ENCODE measurements at places on chromosomes 5 and 9.

- DNase-seq, result no peak
Measured at GRCh38 chr5:6377582-6377904, 804 bp downstream of the MED10 start.

DNA sequence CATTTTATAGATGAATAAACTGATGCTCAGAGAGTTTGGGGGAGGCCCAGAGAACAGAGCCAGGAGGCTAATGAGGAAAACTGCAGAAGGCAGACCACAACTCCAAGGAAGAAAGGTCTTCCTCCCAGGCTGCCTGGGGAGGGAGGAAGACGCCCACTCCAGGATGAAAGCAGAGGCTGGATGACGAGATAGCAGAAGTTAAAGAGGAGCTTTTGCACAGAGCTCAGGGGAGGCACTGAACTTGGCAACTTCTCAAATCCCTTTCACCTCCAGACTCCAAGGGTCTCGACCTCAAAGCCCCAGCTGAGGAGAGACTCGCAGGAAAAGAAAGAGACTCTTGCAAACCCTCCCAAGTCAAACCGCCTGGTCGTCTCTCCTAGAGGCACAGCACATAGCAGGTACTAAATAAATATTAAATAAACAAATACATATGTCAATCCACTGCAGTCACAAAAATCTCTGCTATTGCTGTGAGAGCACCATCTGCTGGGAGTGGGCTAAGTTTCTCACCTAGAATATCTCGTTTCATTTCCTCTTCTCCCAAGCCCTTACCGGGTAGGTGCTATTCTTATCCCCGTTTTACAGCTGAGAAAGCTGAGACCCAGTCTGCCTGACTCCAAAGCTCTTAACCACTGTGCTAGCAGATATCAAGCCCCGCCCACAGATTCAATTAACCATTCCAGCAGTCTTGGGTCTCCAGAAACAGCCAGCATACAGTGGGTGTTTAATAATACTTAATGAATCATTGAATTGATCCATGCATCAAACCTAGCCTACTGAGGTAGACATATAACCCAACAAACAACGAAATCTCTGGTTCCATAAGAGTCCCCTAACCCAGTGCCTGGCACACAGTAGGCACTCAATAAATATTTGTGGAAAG lies 97.8 kb upstream of the HAND1 start:
- DNase-seq, result no peak

DNA sequence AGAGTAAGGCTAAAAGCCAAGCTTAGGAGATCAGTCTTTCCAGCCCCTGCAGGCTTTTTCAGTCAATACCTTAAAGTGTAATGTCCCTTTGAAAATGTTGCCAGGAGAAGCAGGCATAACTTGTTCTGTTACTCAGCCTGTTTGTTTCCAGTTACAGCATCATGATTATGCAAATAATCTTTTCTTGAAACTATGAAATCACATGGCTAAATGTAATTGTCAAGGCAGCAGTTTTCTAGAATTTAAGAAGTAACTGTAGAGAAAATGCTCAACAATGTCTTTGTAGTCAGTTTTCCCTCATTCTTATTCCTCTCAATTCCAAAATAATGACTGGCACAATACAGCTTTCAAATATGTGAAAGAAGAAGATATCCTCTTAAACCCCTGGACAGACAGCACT lies 1.9 kb upstream of the GPR107 start:
- DNase-seq, result no peak

GRCh38 chr9:87698069-87698809 lies 27.7 kb upstream of the CTSL start:
- no peak for DNase-seq

- no peak for DNase-seq
Measured at GRCh38 chr9:97388721-97389238, 23.1 kb upstream of the TDRD7 start.

DNA sequence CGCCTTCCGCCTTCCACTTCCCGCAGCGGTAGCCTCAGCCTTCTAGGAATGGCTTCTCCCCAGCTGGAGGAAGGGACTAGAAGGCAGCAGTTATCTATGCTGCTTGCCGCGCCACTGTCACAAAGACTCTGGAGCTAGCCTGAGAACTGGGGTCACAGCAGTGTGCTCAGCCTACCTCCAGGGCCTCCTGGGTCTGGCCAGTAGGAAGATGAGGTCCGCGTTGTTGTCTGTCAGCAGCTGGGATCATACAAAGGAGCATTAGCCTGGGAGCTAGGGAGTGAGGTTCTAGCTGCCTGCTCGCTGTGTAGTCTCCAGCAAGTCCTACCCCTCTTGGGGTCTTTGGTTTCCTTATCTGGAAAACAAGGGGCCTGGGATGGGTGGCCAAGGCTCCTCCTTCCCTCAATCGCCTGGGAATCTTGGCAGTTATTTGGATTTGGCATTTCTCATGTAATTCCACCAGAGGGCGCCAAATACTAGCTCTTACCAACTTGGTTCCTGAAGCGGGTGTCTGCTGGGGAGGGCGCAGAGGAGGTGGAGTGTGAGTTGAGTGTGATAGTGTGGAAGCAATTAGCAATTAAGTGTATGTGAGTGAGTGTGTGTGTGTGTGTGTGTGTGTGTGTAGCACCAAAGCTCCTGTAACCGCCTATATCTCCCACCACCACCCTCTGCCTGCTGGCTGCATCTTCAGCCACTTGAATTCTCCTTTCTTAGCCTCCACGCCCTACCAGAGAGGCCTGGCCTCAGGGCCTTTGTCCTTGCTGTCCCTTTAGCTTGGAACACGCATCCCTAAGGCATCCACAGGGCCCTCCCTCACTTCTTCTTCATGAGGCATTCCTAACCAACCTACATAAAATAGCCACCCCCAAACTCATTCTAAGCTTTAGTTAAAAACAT lies 97.1 kb downstream of the ENTREP1 start:
- DNase-seq, result no peak

GRCh38 chr5:128084228-128085167 lies 932 bp downstream of the SLC12A2 start:
- peak; percentile 3 for DNase-seq

DNA sequence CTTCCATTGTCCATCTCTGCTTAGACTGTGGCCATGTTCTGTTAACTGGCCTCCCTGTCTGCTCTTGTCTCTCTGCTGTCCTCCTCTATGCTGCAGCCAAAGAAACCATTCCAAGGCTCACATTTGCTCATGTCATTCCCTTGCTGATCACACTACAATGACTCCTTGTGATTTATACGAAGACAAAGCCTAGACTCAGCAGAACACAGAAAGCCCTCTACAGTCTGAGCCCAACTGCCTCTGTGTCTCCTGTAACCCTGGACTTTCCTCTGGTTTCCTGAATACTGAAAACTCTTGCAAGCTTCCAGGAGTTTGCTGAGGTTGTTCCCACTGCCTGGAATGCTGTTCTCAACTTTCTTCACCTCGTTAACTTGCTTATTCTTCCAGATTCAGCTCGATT lies 191.8 kb downstream of the TMEM38B start:
- DNase-seq, result no peak

DNA sequence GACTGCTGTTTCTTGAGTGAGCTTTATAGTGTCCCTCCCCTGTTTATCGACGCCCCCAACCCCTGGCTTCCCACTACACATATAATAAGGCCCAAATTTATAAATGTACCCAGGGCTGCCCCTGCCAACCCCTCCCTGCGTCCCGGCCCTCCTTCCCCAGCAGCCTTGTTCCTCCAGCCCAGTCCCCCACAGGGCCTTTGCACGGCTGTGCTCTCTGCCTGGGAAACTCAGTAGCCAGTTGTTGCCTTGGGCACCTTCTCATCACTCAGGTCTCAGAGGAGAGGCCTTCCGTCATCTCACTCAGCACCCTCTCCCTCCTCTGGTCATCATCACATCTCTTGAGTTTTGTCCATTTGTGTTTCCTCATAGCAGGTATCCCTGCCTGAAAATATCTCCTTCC lies 15.8 kb upstream of the UNC5A start:
- DNase-seq, result no peak

DNA sequence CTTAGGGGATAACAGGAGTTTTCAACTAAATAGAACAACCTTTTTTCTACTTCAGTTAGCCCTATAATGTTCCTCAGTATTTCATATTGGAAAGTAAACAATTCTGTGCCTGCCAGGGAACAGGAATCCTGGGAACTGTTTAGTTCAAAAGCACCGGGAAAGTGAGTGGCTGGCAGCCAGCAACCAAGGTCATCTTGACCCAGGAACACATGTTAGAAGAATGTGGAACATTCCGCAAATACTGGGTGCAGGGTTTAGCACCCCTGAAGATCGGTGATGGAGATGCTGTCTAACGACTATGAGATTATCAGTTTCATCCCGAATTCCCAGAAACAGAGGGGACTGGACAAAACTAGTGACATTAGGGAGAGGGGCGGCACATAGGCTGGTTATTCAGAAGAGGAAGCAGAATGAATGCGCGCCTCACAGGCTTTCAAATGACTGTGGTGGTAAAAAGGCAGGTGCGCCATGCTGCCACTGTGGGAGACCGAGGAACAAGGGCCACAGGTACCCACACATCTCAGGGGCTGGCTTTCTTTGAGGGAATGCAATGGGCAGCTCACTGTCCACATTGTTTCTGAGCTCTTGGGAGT lies 51.2 kb downstream of the IPPK start:
- DNase-seq, result no peak

DNA sequence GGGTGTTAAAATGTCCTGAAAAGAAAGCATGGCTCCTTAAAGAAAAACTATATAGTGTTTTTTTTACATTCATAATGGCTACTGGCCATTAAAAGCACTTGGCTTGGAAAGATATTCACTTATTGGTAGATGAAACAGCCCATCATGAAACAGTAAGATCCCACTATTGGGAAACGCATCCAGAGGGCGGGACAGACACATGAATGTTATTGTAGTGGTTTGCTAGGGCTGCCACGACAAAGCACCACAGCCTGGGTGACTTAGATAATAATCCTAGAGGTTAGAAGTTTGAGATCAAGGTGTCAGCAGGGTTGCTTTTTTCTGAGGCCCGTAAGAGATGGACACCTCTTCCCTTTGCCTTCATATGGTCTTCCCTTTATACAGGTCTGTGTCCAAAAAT lies 139.4 kb upstream of the ANKH start:
- no peak for DNase-seq

GRCh38 chr9:114482593-114482992 lies 22.7 kb downstream of the WHRN start:
- no peak for DNase-seq

DNA sequence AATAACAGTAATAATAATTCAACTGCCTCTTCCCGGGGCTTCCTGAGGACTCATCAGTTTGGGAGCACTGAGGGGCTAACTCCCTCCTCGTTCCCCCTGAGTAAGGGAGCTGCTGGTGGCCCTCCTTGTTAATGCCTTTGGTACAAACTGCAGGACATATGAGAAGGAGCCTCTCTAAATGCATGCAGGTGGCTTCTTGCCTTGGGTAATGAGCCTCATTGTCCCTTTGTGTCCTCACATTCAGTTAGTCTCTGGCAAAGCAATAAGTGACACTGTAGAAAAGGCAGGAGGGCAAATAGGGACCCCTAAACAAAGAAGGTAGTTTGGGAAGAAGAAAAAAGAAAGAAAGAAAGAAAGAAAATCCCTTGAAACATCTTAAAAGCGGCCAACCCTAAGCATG lies 95.4 kb upstream of the ERCC6L2 start:
- DNase-seq, result no peak

- no peak for DNase-seq
Measured at GRCh38 chr5:55437859-55438206, 96.9 kb downstream of the PLPP1 start.

GRCh38 chr5:56833325-56833724 lies 18.0 kb downstream of the MAP3K1 start:
- DNase-seq, result no peak

GRCh38 chr5:104421431-104421830 lies 858.8 kb upstream of the NUDT12 start:
- no peak for DNase-seq

- DNase-seq, result no peak
Measured at GRCh38 chr5:119338326-119338946, 17.4 kb upstream of the TNFAIP8 start.

- no peak for DNase-seq
Measured at GRCh38 chr5:72364951-72365350, 44.8 kb downstream of the PTCD2 start.

- DNase-seq, result no peak
Measured at GRCh38 chr9:84379740-84380139, 39.2 kb upstream of the SLC28A3 start.

DNA sequence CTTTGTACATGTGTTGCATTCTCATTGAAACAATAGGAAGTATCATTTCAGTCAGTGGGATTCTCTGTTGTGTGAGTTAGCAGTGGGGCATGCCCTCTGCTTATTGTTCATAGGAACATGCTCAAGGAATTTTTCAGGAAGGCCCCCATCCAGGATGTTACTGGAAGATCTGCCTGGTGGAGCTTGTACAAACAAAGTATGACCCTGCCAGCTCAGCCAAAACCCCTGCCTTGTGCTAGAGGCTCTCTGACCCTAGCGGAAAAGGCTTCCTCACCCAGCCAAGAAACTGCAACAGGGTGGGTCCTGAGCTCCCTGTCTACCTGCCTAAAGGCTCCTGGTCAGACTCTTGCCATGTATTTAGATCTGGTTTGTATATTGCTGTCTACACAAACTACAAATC lies 43.2 kb downstream of the MRRF start:
- DNase-seq, result no peak

GRCh38 chr5:170892196-170892595 lies 30.4 kb downstream of the RANBP17 start:
- DNase-seq, result no peak
